ENCODE measurements at places on chromosomes 4 and X.
A peak's percentile ranks its signal among the peaks of the same experiment; 100 is the strongest.

DNA sequence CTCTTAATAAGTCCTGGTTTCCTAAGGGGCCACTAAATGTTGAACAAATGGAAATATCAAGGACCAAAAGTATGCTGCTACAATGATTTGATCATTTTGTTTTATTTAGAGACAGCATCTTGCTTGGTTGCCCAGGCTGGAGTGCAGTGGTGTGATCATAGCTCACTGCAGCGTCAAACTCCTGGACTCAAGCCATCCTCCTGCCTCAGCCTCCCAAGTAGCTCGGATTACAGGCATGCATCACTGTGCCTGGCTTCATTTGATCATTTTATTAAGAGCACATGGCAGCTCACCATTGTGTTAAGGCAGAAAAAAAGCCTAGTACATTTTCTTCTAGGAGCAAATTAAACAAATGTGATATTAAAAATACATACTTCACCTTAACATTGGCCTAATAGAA, 52.7 kb downstream of the DCLK2 start:
- no peak for DNase-seq

GRCh38 chr4:110616238-110617074, 6.4 kb downstream of the PITX2 start:
- no peak for DNase-seq

GRCh38 chrX:139933904-139934303, 1.1 kb upstream of the ATP11C start:
- DNase-seq: no peak

- no peak for DNase-seq
These were observed 57.2 kb upstream of the UGT2B7 start for GRCh38 chr4:69039071-69039470.

GRCh38 chr4:183422962-183423631, 21.3 kb upstream of the CDKN2AIP start:
- DNase-seq: no peak

DNA sequence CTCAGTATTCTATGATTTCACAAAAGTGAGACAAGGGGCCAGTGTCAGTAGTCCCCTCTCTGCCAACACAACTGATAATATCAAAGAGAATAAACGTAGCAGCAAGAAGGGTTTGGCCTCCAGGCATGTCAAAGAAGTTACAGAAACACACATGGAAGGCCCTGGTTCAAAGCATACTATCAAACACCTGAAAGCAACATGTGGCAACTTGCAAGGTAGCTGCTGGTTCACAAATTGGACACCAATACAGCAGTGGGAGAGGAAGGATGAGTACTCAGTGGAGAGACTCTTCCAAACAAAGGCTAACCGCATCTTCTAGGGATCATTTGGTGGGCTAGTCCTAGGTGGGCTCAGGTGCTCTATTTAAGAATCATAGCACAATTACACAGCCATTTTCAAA, 74.9 kb upstream of the MAOA start:
- DNase-seq: no peak

DNA sequence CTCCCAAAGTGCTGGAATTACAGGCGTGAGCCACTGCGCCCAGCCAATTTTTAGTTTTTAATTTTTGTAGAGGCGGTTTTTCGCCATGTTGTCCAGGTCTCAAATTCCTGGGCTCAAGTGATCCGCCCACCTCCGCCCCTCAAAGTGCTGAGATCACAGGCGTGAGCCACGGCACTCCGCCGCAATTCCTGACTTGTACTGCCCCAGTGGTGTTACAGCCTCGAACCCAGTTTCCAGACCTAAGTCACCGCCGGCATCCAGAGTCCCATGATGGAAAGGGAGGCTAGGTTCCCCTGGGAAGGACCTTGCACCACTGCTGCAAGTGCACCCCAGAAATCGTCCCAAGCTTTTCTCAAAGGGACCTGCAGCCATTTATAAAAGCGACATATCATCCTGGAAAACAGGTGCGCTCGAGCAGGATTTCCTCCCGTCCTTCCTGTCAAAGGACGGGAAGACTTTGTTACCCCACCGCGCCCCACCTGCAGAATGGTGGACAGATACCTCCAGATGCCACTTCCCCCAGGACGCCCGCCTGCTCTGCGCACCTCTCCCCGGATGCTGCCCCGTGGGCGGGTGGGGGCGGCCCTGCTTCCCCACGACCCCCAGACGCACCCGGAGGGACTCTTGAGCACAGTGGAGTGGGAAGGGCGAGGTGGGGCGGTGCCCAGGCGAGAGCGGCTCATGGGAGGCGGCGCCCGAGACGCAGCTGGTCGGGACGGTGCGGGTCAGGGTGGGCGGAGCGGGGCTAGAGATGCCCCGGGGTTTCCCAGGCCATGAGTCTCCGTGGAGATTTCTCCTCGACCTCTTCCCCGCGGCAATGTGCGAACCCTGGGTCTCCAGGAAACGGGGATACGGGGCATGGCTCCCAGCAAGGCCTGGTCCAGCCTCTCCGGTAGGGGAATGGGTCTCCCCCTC, 947 bp upstream of the RPL10 start:
- peak; percentile 87 for DNase-seq

DNA sequence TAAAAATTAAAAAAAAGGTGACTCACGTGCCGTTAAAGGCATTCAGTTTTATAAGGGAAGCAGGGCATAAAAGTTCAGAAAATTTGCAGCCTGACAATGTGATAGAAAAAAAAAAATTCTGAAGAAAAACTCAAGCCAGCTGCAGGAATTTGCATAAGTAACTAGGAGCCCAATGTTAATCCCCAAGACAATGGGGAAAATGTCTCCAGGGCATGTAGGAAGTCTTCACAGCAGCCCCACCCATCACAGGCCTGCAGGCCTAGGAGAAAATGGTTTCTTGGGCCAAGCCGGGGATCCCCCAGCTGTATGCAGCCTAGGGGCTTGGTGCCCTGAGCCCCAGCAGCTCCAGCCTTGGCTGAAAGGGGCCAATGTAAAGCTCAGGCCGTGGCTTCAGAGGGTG, 31.2 kb downstream of the CHM start:
- no peak for DNase-seq

DNA sequence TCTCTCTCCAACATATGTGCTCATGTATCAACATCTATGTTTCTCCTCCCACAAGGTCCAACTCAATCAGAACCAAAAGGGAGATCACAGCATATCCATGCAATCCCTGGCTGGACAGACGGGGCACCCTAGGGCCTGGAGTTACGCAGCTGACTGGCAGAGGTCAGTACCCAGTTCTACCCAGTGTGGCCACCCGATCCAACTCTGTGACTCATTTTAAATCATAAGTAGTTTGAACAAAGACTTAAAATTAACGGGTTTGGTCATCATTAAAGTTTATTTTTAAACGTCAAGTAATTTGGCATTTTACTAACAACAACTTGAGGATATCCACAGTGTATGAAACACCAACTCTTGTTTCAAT, 59.5 kb downstream of the APBB2 start:
- DNase-seq: no peak

DNA sequence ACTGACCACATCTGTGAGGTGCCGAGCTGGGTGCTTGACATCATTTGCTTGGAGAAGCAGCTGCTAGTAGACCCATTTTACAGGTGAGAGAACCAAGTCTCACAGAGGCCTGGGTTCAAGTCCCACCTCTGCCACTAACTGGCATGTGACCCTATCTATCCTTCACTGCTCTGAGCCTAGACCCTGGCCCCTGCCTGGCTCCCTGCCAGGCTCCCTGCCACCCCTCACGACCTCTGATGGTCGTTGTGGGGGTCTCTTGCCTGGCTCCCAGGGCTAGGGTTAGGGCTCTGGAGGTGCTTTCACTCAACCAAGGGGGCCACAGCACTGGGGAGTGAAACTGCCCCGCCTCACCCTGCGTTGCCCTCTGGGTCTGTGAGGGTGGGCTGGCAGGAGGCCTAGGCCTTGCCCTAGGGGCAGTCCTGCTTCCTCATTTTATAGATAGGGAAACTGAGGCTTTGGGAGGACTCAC, 7.2 kb upstream of the ADD1 start:
- peak; percentile 28 for DNase-seq

DNA sequence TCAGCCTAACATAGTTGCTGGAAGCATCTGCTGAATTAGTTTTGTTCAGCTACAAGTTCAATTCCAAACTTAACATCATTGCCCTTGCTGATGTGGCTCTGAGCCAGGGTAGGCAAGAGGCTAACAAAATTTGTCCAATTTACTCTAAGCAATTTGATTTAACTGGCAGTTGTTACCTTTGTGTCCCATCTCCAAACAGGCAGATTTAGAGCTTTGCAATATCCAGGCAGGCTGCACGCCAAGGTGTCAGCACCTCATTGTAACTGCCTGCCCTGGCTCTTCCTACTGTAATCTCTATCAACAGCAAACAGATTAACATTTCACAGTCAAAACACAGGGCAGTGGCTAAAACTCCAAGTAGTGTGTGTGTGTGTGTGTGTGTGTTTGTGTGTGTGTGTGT, 2070.6 kb downstream of the PCDH7 start:
- no peak for DNase-seq

GRCh38 chrX:10939424-10939823, 171.7 kb upstream of the HCCS start:
- DNase-seq: no peak

Data from left ventricle myocardium superior (tissue), 1 donor.